ENCODE measurements at places on chromosomes 3 and 15.
A peak's percentile ranks its signal among the peaks of the same experiment; 100 is the strongest.

DNA sequence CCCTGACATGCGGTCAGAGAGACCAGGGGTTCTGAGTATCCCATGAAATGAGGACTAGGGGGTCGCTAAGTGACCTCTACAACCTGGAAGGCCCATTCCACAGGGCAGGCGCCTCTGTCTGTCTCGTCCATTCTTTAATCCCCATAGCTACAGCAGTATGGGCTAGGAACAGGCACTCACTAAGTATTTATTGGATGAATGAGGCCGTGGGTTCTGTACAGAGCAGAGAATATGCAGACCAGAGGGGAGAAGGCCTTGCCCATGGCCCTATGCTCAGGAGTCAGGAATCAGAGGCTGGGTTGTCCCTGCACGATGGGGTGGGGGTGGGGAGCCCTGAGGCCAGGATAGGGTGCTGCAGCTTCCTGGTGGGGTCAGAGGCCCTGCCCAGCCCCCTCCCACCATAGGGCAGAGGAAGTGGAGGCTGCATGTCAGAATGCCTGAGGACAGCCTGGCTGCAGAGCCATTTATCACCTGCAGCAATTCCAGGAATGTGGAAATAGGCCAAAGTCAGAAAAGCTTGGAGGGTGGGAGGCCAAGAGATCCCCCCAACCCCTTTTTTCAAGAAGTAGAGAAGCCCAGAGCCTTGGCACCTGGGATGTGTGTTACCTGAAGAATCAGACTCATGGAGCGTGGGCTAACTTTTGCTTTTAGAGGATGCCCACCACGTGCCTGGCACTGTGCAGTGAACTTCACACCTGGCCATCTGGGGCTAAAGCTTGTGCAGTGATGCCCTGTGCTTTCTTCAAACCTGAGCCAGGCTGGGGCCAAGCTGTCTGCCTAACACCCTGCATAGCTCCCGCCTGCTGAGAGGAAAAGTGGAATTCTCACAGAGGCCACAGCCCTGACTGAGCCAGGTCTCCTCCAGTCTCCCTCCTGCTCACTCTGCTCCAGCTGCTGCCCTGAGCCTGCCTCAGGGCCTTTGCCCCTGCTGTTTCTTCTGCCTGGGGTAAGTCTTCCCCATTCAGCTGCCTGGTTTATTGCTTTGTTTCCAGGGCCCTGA lies 109.4 kb downstream of the WNT7A start:
- DNase-seq = no peak

GRCh38 chr15:99925661-99926461 lies 192.6 kb upstream of the LYSMD4 start:
- peak; percentile 61 for DNase-seq

- DNase-seq = no peak
Measured at GRCh38 chr15:47778263-47778770, 61.0 kb downstream of the SEMA6D start.

DNA sequence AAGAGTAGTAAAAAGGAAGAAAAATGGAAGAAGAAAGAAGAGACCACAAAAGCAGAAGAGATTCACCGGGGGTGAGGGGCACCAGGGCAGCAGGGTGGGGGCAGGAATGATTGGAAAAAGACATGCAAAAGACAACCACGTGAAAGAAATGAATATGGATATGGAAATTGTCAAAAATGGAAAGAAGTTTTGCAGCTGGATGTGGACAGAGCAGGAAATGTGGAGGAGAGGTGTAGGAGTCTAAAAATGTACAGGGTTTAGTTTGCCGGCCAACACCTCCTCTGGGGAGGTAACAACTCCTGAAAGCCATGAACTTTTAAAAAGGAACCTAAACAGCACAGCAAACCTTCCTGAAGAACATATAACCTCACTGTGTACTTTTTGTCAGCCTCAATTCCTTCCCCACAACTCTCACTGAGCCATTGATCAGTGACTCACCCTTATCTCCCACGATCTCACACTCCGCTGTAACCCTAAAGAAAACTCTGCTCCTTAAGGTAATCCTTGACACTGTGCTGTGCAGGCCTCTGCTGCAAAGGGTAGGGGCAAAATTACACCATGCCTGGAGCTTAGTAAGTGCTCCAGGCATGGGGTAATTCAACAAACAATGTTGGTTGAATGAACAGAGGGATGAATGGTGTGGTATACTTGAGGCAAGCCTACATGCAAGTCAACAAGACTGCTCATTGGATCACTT lies 100.2 kb upstream of the BOC start:
- DNase-seq = no peak

- DNase-seq = no peak
Measured at GRCh38 chr3:64184621-64185020, 40.6 kb downstream of the PRICKLE2 start.

DNA sequence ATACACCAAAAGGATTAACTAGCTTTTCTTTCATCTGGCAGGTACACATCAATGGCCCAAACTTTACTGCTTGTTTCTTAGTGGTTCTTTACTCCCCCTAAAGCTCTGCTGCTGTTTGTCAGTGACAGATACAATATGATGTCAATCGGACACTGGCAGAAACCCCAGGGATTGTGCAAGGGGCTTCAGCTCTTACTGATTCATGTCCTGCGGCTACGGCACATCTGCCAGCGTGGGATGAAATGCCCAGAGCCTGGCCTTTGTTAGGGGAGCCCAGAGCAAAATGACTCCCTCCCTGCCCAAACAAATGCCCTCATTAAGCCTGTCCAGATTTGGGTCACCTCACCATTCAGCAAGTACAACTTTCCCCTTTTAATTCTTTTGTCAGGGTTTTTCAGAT lies 28.3 kb downstream of the SRP14 start:
- DNase-seq = no peak

GRCh38 chr15:51917493-51917892 lies 54.1 kb downstream of the LEO1 start:
- DNase-seq = no peak

- DNase-seq = no peak
Measured at GRCh38 chr3:66075281-66075680, 36.6 kb upstream of the MAGI1 start.

DNA sequence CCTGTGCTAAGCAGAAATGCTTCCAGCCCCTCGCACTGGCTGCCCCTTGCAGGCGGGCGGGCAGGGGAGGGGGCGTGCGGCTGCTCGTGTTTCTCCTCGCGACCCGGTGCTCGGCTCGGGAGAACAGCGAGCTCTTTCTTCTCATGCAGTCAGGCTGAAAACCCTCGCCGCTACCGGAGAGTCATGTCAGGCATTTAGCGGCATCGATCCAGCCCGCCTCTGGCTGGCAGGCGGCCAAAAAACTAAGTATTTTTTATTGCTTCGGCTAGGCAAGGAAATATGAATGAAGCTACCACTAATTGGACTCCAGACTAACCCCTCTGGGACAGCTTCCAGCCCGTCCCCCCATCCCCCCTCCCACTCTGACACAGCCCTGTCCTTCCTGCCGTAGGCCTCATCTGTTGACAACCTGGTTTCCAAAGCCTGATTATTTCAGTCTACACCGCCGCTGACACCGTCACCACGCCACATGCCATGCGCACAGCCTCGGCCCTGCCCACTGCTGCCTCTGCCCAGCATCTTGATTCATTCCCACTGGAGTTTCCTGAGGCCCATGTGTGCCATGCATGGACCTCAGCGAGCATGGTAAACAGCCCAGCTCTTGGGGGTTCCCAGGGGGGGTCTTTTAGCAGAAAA lies 35.3 kb downstream of the TLE3 start:
- no peak for DNase-seq

- DNase-seq = no peak
Measured at GRCh38 chr3:4720316-4721075, 227.3 kb downstream of the ITPR1 start.

DNA sequence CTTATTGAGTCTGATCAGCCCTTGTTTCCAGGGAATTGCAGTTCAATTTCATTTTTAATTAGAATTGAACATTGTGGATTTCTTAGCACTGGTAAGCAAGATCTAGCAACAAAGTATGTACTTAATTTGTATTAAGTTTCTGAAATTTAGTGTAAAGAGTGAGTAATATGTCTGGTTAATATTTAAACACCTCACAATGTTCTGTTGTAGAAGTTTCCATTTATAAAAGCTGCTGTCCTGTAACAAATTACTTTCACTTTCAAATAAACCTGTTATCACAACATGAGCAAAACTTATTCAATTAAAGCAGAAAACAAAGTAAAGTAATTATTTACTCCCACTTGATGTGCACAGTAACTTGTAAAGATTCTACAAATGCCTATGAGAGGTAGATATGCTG lies 448.5 kb downstream of the NAALADL2 start:
- DNase-seq = no peak

DNA sequence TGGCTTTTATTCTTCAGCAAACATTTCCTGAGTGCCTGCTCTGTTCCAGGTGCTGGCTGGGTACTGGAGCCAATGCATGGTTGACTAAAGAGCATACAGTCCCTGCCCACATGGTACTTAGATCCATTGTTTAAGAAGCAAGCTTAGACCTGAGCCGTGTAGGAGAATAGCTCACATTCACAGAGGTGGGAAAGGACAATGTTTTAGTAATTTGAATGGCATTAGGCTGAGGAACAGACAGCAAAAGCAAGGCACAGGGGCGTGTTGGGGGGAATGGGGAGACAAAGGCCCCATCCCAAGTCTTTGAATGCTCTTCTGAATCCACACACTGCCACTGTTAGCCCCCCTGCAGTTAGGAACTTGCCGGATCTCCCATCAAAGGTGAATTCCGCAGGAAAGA lies 388.2 kb upstream of the RGMA start:
- DNase-seq = no peak

- DNase-seq = no peak
Measured at GRCh38 chr3:157170861-157171260, 10.9 kb upstream of the CCNL1 start.

- no peak for DNase-seq
Measured at GRCh38 chr3:46361408-46362283, 7.7 kb downstream of the CCR2 start.

DNA sequence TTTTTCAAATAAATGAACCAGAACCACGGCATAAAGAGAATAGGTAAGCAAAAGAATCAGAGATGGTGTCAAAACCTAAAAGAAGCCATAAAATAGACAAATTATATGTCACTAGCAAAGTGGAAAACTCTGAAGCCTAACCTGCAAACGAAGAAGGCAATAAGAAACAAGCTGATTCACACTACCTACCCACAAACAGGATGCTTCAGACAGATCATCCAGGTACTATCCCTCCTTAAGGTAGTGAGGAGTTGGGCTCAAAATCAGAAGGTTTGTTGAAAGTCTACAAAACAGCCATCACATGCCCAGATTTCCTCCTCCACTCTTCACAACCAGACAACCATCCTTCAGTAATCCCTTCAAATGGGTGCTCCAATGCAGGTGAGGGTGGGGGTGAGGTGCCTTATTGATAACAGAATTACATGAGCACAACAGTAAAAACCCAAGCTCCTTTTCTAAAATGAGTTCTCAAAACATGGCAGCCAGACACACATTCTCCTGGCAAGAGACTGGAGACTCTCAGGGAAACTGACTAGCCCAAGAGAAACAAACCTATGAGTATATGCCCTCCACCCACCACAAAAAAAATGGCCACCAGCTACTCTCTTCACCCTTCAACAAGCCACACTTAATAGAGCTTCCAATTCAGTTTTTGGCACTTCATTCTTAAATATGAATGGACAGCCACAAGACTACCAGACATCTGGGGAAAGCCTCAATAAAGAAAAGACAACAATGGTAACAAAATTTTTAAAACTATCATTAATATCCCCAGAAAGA lies 6.4 kb downstream of the KPNA1 start:
- no peak for DNase-seq

- no peak for DNase-seq
Measured at GRCh38 chr3:174294616-174295015, 564.5 kb upstream of the NAALADL2 start.

DNA sequence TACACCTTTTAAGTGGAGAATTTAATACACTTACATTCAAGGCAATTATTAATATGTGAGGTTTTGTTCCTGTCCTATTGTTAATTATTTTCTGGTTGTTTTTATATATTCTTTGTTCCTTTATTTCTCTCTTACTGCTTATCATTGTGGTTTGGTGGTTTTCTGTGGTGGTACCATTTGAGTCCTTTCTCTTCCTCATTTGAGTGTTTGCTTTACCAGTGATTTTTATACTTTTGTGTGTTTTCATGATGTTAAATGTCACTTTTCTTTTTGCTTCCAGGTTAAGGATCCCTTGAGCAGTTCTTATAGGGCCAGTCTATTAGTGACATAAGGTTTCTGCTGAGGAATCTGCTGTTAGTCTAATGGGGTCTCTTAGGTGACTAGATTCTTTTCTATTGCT lies 116.5 kb downstream of the LRRK1 start:
- no peak for DNase-seq

GRCh38 chr15:99102332-99103235 lies 2.3 kb upstream of the SYNM start:
- DNase-seq = no peak

DNA sequence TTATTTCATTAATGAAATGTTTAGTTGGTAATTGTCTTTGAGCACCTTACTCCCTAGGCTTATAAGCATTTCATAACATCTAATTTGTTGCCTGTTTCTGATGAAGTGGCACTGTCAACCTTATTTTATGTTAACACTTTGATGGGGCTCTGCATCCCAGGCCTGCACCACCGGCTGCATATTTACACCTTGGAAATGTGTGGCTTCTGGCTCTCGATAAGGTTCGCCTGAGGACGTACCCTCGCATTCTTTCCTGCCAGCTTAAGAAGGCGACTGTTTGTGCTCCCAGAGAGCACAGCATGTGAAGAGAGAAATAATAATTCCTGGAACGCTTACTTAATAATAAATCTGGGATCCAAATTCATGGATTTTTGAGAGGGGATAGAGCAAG lies 763.3 kb upstream of the CFAP20DC start:
- DNase-seq = no peak

- DNase-seq = no peak
Measured at GRCh38 chr3:172751175-172751704, 714 bp downstream of the ECT2 start.

DNA sequence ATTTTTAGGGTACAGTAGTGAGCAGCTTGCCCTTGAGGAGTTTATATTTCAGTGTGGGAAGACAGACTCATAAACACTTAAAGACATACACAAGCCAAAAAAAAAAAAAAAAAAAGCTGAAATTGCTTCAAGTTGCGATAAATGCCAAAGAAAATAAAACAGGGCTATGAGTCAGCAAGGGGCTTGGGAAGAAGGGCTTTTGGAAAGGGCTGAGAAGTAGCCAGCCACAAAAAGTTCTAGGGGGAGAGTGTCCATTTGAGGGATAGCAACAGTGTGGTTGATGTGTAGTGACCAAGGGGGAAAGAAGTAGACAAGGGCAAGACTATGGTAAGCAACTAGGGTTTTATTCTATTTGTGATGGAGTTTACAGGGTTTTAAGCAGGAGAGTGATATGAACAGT lies 185.5 kb downstream of the ADAMTS9 start:
- no peak for DNase-seq

DNA sequence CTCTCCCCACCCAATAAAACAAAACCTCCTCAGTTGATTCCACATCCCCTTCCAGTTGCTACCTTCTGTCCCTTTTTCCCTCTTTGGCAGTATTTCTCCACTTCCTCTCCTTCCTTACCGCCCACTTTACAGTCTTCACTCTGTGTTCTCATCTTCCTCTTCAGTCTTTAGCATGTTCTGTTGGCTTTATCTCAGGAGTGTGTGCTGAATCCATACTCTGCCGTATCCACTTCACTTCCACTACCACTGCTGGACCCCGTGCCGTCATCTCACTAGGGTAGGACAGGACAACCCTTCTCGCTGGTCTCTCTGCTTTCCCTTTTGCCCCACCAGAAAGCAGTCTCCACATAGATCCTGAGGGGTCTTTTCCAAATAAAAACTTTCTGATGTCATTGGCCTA lies 74.3 kb downstream of the FNDC3B start:
- no peak for DNase-seq

- DNase-seq = no peak
Measured at GRCh38 chr3:50248387-50248786, 12.4 kb downstream of the GNAI2 start.

GRCh38 chr3:29282427-29283230 lies 1.8 kb downstream of the RBMS3 start:
- no peak for DNase-seq
